M059J (cell line): ENCODE measurements at places on chromosomes 7 and 10. TPM values are rescaled to one million over a fixed set of nuclear protein-coding genes. Genes with fewer than 3 reads are reported as not detected.

Gene UTF1
- total RNA-seq, result not detected in 2 replicates

Gene PDE6C
- total RNA-seq, result not detected in 2 replicates

Gene OR2A5
- not detected in 2 replicates for total RNA-seq

Gene BUD23
- total RNA-seq, result 91.2 and 144 TPM in 2 replicates

- peak; percentile 20 for DNase-seq
Measured at GRCh38 chr10:19845503-19846368, 29.5 kb downstream of the PLXDC2 start.

GRCh38 chr7:93231259-93231658 lies 907 bp upstream of the VPS50 start:
- no peak for DNase-seq

GRCh38 chr7:51645255-51645654 lies 328.6 kb upstream of the COBL start:
- DNase-seq, result no peak
